MCF 10A (cell line): ENCODE measurements at places on chromosomes 2 and 18.

DNA sequence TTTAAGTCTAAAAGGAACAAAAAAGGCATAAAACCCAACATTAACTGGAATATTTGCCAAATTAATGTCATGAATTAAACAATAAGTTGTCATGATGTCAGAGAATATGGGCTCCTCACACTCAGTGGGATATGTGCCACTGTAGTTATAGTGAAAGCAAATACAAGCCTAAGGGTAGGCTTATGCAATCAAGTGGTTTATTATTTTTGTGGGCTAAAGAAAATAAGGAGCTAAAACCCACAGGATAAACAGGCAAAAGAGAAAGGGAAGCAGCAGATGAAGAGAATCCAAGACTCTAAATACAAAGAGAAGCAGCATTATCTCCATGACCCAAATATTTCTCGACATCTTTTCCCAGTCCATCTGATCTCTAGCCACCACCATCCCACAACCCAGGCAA is 17.5 kb downstream of the YWHAQ start:
- DNase-seq: peak; percentile 81

- no peak for DNase-seq
Observed at GRCh38 chr2:134411279-134411827, 157.5 kb downstream of the MGAT5 start.

DNA sequence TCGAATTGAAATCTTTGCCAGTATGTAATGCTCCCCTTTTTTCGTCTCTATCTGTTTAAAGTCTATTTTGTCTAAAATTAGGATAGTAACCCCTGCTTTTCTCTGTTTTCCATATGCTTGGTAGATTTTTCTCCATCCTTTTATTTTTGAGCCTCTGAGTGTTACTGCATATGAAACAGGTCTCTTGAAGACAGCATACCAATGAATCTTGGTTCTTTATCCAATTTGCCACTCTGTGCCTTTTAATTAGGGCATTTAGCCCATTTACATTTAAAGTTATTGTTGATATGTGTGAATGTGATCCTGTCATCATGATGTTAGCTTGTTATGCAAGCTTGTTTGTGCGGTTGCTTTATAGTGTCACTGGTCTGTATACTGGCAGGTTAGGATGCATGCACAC is 490.8 kb upstream of the VWC2L start:
- DNase-seq: no peak

- no peak for DNase-seq
Observed at GRCh38 chr18:29377346-29377745, 1200.4 kb upstream of the CDH2 start.

DNA sequence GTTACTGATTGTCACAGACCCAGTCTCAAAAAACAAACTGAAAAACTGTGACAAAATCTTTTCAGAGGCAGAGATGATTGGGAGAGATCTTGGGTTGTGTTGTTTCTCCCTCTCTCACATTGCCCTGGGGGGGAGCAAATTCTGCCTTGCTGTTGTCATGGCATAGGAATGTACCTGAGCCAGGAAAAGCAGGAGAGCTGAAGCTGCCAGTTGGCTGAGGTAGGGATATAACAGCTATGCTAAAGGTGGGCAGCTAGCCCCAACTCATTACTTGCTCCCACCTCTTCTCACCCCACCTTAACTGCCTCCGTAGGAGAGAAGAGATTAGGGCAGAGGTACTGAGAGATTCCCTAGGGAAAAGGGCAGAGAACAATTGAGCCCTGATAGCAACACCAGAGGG is 299.3 kb downstream of the OSR1 start:
- DNase-seq: peak; percentile 75

- DNase-seq: no peak
Observed at GRCh38 chr2:219638948-219639755, 11.7 kb downstream of the SLC4A3 start.
